Tongue (tissue), 3 donors: ENCODE measurements at places on chromosomes 1 and 21. TPM values are rescaled to one million over a fixed set of nuclear protein-coding genes. Genes with fewer than 3 reads are reported as not detected.

Gene CELA2B
- total RNA-seq, result 0.41 TPM

Gene LACTBL1
- total RNA-seq, result not detected

Gene ERO1B
- 5.5 TPM for total RNA-seq

Gene PALMD
- 147 TPM for total RNA-seq

Gene TSPAN2
- total RNA-seq, result 14.0 TPM

Gene HRNR
- total RNA-seq, result not detected

Gene ADAMTSL4
- 50.4 TPM for total RNA-seq

Gene PTGFRN
- total RNA-seq, result 112 TPM

Gene KCNJ9
- not detected for total RNA-seq

Gene SETSIP
- total RNA-seq, result not detected

Gene HSD11B1
- total RNA-seq, result 1.1 TPM

Gene TRPM2
- total RNA-seq, result 2.2 TPM

Gene C8B
- total RNA-seq, result not detected

Gene EPHX1
- total RNA-seq, result 26.5 TPM

Gene KCNK1
- total RNA-seq, result 2.7 TPM

Gene INAVA
- total RNA-seq, result 11.7 TPM

Gene GNG4
- total RNA-seq, result 0.51 TPM

Gene LDLRAP1
- 10.8 TPM for total RNA-seq

Gene GBP2
- total RNA-seq, result 11.8 TPM

Gene ST6GALNAC5
- 5.2 TPM for total RNA-seq

Gene EPHA2
- 62.2 TPM for total RNA-seq

Gene ACTL8
- not detected for total RNA-seq

Gene CD5L
- total RNA-seq, result not detected

Gene PAFAH2
- total RNA-seq, result 20.2 TPM

Gene DUSP12
- 55.5 TPM for total RNA-seq

Gene ATP1A4
- total RNA-seq, result 0.62 TPM

Gene UBE2U
- total RNA-seq, result not detected

Gene CREG1
- 47.0 TPM for total RNA-seq

Gene CLCA4
- total RNA-seq, result 1.7 TPM

Gene KRTAP13-2
- not detected for total RNA-seq

Gene LCE4A
- not detected for total RNA-seq

Gene HDGF
- 130 TPM for total RNA-seq

Gene TFF3
- 30.9 TPM for total RNA-seq

Gene LAX1
- total RNA-seq, result not detected

Gene PIK3R3
- 21.5 TPM for total RNA-seq

Gene DNAJC6
- 2.9 TPM for total RNA-seq

Gene FCGR3A
- total RNA-seq, result 3.4 TPM

Gene FMO5
- total RNA-seq, result 1.5 TPM
